ENCODE measurements at places on chromosomes 1 and 21.

GRCh38 chr1:161945306-161946060, 78.2 kb downstream of the OLFML2B start:
- DNase-seq = no peak

DNA sequence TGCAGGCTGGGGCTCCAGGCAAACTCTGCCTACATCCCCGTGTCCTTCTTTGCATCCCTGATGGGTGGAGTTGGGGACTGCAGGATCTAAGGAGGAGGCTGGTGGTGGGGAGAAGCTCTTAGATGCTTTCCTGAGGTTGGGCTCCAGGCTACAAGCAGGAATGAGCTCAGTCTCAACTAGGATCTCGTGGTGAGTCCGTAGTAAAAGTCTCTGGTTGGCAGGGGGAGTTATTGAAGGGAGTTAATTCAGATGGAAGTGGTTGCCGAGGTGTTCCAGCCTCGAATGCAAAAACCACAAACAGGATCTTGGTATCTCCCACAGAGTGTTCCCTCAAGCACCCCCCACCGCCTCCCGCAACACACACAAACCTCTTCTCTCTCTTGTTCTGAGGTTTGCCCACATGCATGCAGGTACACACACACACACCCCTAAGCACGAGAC, 35.0 kb downstream of the TMCC2 start:
- DNase-seq = no peak

- DNase-seq = peak; percentile 15
Measured at GRCh38 chr1:160342526-160342925, 524 bp downstream of the COPA start.

GRCh38 chr1:150507912-150508864, at the start of gene ECM1:
TSS of gene ECM1 (plus strand) at chr1:150508109. CDS start at chr1:150508210, 101 bp downstream.
- peak; percentile 79 for DNase-seq

GRCh38 chr1:40243351-40243750, 4.4 kb upstream of the TMCO2 start:
- peak; percentile 21 for DNase-seq

GRCh38 chr1:11272544-11272831, 510 bp upstream of the UBIAD1 start:
- no peak for DNase-seq

- DNase-seq = no peak
Measured at GRCh38 chr1:86146566-86146965, 10.0 kb downstream of the COL24A1 start.

- no peak for DNase-seq
Measured at GRCh38 chr21:15195768-15196167, 131.0 kb upstream of the NRIP1 start.

DNA sequence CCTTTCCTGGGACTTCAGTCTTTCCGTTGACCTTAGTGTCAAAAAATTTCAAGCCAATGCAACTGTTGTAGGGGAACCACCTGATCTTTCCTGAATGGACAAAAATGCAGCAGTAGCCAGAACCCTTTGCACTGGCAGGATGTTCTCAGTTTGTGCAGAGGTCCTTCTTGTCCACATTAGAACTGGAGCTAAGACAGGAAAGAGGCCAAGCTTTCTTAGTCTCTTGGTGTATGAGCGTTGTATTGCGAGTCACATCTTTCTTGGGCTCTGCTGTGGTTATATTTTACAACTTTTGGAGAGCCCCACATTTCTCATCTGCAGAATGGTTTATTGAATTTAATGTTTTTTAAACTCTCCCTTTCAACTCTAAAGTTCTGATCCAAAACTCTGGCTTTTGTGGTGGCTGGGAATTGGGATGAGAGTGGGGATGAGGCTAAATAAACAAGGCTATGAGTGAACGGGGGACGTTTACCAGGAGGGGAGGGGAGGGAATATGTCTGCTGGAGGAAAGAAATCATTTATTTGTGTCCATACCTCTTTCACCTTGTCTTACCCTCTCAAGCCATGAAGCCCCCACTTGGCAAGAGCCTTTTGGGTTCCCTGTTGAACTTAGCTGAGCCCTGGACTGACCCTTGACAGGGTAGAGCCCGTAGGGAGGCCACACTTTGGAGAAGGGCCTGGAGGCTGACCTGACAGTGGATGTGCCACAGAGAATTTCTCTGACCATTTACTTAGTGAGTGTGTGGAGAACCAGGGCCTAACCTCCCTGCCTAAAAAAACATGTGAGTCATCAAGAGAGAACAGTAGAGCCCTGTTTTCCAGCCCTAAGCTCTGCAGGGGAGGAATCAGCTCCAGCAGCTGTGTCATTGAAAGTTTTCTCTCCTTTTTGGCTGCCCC, 586 bp downstream of the CHI3L2 start:
- peak; percentile 93 for DNase-seq

DNA sequence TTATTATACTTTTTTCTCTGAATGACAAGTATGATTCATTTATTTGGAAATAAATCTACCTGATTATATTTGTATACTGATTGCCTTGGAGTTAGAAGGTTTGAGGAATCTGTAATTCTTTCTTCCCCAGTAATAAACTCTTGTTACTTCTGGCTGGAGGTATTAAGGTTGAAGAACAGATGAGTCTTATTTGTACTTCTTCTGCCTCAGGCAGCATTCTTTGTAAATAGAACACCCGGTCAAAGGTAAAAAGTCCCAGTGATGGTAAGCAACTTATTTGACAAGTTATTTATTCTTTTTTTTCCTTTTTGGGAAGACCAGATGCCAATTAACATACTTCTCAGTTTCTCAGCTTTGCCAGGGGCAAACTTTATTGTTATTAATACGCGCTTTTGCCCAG, 12.9 kb downstream of the SNX27 start:
- no peak for DNase-seq

- DNase-seq = peak; percentile 61
Measured at GRCh38 chr1:43979528-43980254, 681 bp downstream of the B4GALT2 start.

DNA sequence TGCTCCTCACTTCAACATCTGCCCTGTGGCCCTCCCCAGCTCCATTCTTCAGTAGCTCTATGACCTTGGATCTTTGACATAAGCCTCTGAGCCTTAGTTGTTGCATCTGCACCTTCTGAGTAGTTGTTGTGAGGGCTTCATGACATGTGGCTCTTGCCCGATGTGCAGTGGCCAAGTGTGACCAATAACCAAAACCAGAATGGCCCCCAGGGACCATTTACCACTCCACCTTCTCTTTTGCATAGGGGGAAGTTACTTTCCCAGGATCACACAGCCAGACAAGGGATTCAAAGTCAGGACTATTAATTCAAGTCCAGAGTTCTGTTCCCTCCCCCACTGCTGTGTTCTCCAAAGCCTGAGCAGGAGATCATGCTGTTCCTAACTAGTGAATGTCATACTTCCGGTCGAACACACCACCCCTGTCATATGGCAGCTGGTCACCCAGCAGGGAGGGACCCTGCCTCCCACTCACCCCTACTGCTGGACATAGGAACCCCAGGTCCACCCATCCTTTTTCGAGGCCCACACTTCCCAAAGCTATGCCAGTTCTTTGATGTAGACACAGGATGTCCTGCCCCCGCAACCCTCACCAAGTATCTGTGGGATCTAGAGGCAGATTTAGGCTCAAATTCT, 4.0 kb downstream of the FGR start:
- no peak for DNase-seq

- no peak for DNase-seq
Measured at GRCh38 chr21:21203822-21204339, 205.7 kb downstream of the NCAM2 start.

DNA sequence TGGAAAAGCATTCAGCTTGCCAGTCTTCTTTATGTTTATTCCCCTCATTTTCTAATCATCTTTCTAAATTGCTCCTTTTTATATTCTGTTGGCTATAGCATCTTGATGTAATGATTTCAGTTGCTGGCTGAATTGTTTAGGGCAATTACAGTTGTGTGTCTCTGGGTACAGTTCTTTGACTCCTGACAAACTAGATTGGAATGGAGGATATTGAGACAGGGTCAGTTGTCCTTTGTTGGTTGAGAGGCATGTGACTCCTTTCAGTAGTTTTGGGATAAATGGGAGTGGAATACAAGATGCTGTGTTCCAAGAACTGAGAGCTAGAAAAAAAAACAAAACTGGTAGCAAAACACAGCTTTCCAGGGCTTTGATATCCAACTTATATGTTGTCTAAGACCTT, 1.5 kb downstream of the CENPF start:
- peak; percentile 33 for DNase-seq

- no peak for DNase-seq
Measured at GRCh38 chr1:67843746-67844145, 10.5 kb upstream of the GNG12 start.

DNA sequence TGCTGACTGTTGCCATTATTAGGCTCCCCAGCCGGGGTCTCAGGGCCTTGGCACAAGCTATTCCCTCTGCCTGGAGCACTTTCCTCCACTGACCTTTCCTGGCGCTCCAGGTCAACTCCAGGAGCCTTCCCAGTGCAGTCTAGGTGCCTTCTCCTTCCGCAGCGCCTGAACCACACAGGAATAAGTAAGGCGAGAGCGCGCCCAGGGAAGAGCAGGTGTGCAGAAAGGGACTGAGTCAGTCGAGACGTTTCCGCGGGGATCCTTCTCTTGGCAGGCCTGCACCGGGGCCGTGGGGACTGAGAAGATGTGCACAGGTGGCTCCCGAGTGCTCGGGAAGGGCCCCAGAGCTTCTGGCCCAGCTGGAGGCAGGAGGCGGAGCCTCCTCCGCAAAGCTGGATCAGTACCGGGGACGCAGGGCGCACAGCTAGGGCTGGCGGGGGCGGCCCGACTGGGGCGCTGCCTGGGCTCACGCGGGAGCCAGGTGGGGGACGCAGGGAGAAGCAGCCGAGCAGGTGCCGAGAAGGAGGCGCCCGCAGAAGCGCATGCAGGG, 765 bp upstream of the BMP8A start:
- no peak for DNase-seq

GRCh38 chr21:17798796-17799195, 20.4 kb downstream of the C21orf91 start:
- DNase-seq = no peak

DNA sequence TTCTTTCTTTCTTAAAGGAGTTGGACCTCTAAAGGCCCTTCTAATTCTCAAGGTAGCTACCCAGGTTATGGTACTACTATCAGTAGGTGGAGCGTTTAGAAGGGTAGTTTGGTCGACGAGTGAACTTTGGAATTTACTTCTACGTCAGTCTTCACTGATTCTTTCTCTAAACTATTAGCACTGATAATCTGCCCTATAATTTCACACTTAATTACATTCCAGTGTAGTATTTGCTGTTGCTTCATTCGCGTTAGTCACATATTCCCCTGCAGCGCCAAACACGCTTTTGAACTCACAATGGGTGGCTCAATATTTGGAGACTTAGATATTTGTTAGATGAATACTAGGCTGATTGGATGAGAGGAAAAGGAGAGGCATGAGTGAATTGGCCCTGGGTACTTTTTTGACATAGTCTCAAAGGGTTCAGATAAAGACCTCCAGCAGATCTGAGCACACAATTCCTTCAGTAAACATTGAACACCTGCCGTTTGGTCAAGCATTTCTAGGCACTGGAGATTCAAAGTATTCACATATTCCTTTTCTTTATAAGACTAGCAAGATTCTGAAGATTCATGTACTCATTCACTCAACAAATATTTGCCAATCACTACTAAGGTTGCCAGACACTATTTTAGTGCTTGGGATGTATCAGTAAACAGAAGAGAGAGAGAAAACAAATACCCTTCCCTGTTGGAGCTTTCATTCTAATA, 929 bp upstream of the FOXJ3 start:
- DNase-seq = peak; percentile 71

DNA sequence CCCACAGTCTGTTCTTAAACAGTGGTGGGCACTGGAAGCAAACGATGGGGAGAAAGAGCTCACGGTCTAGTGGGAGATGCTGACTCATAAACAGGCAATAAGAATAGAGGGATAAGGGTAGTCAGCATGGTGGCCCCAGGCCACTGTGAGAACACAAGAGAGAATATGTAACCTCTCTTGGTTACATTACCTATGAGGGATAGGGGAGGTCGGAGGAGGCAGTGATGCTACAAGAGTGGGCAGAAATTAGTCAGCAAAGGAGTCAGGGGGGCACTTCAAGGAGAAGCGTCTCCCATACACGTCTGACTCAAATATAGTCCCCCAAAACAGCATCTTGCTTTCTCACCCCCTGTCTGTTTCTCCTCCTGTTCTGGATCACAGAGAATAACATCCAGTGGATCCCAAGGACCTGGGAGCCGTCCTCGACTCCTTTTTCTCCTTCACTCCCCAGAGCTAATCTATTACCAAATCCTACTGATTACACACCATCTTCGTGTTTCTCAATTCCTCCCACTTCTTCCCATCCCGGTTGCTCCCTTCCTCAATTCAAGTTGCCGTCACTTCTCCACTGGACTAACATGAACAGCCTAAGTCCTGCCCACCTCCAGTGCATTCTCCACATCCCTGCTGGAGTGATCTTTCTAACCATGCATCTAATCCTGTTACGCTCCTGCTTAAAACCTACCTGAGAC, 2.1 kb downstream of the SLAMF8 start:
- peak; percentile 32 for DNase-seq

DNA sequence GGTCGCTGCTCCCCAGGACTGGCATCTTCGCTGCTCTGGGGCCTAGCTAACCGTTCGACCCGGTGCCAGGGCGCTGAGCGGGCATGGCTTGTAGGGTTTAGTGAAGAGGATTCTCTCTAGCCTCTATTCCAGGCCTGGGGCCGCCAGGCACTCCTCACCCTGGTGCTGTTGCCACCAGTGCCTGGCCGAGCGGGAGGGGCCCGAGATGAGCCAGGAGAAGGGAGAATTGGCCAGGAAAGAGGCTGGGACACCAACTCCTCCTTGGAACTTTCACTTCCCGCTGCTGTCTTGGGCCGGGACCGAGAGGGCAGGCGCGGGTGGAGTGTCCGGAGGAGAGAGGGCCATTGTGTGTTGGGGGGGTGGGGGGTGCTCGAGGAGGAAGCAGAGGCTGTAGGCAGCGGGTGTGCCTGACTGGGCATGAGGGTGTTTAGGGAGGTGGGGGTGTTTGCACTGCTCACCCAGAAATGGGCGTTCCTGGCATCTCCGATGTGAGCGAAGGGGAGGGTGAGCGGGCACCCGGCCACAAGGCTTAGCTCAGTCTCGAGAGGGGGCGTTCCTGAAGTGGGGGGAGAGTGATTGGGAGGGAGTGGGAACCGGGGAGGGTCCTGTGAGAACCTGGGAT, 772 bp downstream of the ADAM15 start:
- DNase-seq = peak; percentile 18

- DNase-seq = peak; percentile 95
Measured at GRCh38 chr1:33007190-33008050, 29.3 kb downstream of the AK2 start.

DNA sequence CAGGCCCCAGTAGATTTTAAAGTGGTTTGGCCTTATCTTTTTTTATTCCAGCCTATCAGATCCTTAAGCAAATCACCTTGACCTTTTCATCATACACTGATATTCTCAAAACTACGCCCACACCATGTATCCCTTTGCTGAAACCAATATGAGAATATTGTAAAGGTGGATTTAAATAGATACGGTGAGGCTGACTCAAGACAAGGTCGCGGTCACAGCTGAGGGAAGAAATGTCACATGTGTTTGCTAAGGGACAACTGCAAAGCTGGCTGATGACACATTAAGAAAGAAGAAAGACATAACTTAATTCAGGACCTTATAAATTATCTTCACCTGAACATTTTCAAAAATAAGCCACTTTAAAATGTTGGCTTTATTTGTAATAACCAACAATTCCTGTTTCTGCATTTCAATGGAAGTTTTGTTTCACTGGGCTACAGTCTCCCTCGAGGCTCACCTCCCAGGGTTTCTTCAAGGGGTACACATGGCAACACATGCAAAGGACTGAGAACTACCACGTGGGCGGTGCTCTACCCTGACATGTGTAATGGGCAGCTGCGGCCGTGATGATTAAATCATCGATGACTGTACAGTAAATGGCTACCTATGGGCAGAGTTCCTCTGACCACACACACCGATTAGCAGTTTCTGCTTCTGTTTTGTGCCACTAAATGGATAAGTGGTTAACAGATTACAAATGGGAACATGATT, 189.5 kb downstream of the SIPA1L2 start:
- DNase-seq = peak; percentile 37

Measured in fibroblast of mammary gland (primary cell).